ENCODE measurements at places on chromosomes 6 and 20. TPM values are rescaled to one million over a fixed set of nuclear protein-coding genes. Genes with fewer than 3 reads are reported as not detected.

Gene FLRT3
- polyA plus RNA-seq = not detected

- peaks cover 6% of the 10 kb centered on the region for H3K4me1 ChIP-seq
- DNase-seq = no peak
- H3K36me3 ChIP-seq = no peaks in the 10 kb centered on the region
- no peak within 1 kb of the TSS for H3K4me3 ChIP-seq
- no peaks in the 10 kb centered on the region for H3K27me3 ChIP-seq
Observed at GRCh38 chr20:33004141-33004751, at the start of gene SUN5. TSS of gene SUN5 (minus strand) at chr20:33004433. CDS start at chr20:33004340, 93 bp downstream.

DNA sequence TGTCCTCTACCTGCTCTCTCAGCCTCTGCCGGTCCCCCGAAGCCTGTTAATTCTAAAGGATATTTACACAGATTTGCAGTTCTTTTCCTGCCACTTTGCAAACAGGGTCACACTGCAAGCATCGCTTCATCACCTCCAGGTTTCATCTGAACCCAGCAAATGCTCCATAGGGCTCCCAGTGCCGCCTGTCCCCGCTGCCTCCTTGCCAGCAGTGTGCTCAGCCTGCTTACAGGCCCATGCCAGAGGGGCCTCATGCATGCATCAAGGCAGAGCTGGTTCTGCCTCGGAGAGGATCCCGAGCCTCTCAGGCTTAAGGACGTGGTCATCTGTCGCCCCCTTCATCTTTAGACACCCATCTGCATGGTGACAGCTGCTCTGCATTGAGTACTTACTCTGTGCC lies 10.5 kb downstream of the SIRPA start:
- H3K27me3 ChIP-seq = no peaks in the 10 kb centered on the region
- no peaks in the 10 kb centered on the region for H3K4me1 ChIP-seq
- DNase-seq = no peak
- H3K4me3 ChIP-seq = no peak overlapping the region
- H3K36me3 ChIP-seq = peaks cover 83% of the 10 kb centered on the region

DNA sequence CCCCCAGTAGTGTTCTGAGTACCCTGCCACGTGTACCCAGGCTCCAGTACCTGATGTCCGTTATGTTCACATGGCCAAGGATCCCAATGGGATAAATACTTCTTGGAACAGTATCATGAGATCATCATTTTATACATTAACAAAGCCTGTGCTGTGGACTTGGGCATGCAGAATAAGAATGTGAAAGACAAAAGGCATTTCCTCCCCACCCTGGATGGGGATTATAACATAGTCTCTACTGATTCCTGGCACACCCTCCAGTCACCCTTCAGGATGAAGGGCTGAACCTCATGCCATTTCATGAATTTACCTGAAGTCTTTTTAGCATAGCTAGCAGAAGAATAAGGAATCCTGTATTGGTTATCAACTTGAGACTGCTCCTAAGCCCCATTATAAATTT lies 2.8 kb downstream of the TNFRSF21 start:
- peaks cover 27% of the 10 kb centered on the region for H3K27me3 ChIP-seq
- no peaks in the 10 kb centered on the region for H3K36me3 ChIP-seq
- no peak overlapping the region for H3K4me3 ChIP-seq
- no peak overlapping the region for H3K27ac ChIP-seq
- peaks cover 10% of the 10 kb centered on the region for H3K4me1 ChIP-seq
- no peak for DNase-seq

DNA sequence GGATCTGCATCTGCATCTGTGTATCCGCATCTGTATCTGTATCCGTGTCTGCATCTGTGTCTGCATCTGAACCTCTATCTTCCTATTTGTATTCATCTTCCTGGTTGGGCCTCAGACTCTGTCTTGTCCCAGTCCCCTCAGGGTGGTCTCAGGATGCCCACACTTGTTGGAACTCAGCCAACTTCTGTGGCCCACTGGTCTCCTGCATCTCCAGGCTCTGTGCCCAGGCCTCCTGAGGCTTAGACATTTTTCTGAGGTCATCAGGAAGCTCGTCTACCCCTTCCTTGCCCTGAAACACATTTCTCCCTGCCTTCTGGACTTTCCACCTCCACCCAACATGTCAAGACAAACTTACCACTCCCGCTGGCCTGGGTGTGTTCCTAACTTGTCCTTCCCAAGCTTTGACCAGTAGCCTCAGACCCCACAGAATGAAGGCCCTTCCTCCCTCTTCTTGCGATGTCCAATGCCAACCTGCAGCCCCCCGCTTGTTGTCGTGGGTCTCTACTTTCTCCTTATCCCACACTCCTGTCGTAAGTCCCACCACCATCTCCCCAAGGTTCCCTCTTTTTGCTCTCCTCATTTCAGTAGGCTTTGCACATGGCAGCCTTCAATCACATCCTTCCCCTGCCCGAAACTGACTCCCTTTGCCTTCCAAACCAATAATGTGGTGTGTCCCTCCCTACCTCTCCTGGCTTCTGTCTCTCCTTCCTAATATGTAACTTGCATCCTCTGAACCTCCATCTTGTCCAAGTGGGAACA lies 176.5 kb downstream of the DLL1 start:
- no peaks in the 10 kb centered on the region for H3K36me3 ChIP-seq
- no peak overlapping the region for H3K4me3 ChIP-seq
- H3K4me1 ChIP-seq = no peaks in the 10 kb centered on the region
- H3K27me3 ChIP-seq = no peaks in the 10 kb centered on the region
- no peak overlapping the region for H3K27ac ChIP-seq

Gene TMEM170B
- 11.7 TPM for polyA plus RNA-seq

- DNase-seq = no peak
- H3K4me3 ChIP-seq = no peak overlapping the region
- no peak overlapping the region for H3K27ac ChIP-seq
- peaks cover 6% of the 10 kb centered on the region for H3K27me3 ChIP-seq
- no peaks in the 10 kb centered on the region for H3K36me3 ChIP-seq
- H3K4me1 ChIP-seq = no peaks in the 10 kb centered on the region
Observed at GRCh38 chr6:31423550-31423949, 20.2 kb downstream of the MICA start.

Gene NAPB
- 2.4 TPM for polyA plus RNA-seq

- no peak overlapping the region for H3K4me3 ChIP-seq
- H3K36me3 ChIP-seq = no peaks in the 10 kb centered on the region
- DNase-seq = no peak
Observed at GRCh38 chr6:114342086-114342825, 567 bp downstream of the HS3ST5 start.

DNA sequence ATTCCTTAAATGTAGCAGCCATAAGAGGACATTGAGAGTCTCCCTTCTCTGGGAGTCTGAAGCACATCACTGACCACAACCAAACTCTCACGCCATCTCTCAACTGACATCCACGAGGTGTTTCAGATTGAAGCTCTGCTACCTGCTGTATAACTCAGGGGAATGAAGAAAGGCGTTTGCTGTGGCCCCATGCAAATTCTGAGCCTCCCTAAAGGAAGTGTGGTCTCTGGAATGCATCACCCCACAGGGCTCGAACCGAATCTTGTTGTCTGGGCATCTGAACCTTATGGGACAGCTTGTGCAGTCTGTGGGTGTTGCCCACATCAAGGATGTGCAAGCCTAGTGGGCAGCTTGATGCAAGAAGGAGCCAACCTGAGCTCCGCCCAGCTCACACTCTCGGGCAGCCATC lies 10.9 kb downstream of the PMEPA1 start:
- no peaks in the 10 kb centered on the region for H3K36me3 ChIP-seq
- DNase-seq = no peak
- no peak overlapping the region for H3K27ac ChIP-seq

DNA sequence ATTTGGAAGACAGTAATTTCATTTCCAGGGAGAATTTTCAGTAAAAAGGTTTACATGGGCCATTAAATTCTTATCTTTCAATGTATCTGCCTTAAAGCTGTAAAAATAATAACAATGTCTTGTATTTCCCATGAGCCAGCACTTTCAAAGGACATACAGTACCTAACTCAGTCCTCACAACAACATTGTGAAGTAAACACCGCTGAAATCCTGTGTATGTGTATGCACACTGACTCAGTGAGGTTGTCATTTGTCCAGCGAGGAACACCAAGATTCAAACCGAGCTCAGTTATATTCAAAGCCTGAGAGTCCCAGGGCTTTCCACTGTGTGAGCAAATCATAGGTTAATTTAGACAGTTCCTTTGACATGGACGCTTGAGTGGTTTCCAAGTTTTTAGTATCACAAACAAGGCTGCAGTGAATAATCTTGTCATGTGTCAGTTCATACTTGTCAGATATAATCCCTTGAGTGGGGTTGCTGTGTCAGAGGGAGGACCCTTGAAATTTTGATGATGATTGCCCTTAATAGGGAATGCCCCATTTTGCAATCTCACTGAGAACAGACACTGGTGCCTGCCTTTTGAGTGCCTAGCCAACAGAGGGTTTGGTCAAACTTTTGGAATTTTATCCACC lies 50.0 kb upstream of the SLC22A23 start:
- no peaks in the 10 kb centered on the region for H3K27me3 ChIP-seq
- no peaks in the 10 kb centered on the region for H3K36me3 ChIP-seq
- no peaks in the 10 kb centered on the region for H3K4me1 ChIP-seq
- DNase-seq = no peak
- H3K27ac ChIP-seq = no peak overlapping the region
- H3K4me3 ChIP-seq = no peak overlapping the region

DNA sequence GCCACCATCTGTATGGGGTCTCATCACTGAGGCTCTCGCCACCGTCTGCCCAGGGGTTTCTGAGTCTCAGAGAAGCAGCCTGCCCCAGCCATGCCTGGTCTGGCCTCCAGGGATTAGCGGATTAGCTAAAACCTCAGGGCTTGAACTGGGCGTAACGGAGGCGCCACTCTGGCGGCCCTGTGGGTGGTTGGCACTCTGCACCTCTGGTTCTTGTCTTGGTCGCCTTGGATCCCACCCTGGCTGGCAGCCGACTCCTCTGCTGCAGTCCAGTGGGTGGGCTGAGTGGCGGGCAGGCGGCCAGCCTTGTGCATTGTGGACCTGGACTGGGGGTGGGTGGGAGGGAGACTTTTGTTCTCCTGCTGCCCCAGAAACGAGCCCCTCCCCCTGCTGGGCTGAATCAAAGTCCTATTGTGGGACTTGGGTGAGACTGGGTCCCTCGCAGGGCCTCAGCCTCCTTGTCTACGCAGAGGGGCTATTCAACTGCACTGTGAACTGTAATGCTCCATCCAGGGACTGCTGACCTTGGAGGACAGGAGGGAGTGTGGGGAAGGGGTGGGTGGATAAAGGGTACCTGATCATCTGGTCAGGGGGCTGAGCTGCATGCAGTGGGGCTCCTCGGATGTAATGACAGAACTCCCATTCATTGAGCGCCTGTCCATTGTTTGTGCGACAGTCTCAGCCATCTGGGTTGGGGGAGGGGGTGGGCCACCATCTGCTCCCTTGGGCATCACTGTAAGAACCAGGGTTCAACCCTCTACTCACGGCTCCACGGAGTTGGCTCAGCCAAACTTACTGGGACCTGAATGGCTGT lies 23.9 kb downstream of the SUN5 start:
- DNase-seq = no peak
- no peaks in the 10 kb centered on the region for H3K27me3 ChIP-seq
- H3K36me3 ChIP-seq = no peaks in the 10 kb centered on the region

- no peaks in the 10 kb centered on the region for H3K4me1 ChIP-seq
- no peak overlapping the region for H3K4me3 ChIP-seq
- H3K27ac ChIP-seq = no peak overlapping the region
- H3K27me3 ChIP-seq = no peaks in the 10 kb centered on the region
Observed at GRCh38 chr20:15703171-15703911, 869.9 kb downstream of the KIF16B start.

- H3K27me3 ChIP-seq = no peaks in the 10 kb centered on the region
- no peaks in the 10 kb centered on the region for H3K36me3 ChIP-seq
- H3K4me3 ChIP-seq = no peak overlapping the region
- H3K27ac ChIP-seq = no peak overlapping the region
- H3K4me1 ChIP-seq = no peaks in the 10 kb centered on the region
- no peak for DNase-seq
Observed at GRCh38 chr6:134909701-134910592, 40.0 kb downstream of the ALDH8A1 start.

Gene IMPG1
- not detected for polyA plus RNA-seq

- peak; percentile 61 for DNase-seq
- no peak overlapping the region for H3K4me3 ChIP-seq
- H3K4me1 ChIP-seq = peaks cover 9% of the 10 kb centered on the region
- H3K36me3 ChIP-seq = no peaks in the 10 kb centered on the region
- no peak overlapping the region for H3K27ac ChIP-seq
- H3K27me3 ChIP-seq = no peaks in the 10 kb centered on the region
Observed at GRCh38 chr20:44217342-44218092, 6.9 kb upstream of the OSER1 start.

DNA sequence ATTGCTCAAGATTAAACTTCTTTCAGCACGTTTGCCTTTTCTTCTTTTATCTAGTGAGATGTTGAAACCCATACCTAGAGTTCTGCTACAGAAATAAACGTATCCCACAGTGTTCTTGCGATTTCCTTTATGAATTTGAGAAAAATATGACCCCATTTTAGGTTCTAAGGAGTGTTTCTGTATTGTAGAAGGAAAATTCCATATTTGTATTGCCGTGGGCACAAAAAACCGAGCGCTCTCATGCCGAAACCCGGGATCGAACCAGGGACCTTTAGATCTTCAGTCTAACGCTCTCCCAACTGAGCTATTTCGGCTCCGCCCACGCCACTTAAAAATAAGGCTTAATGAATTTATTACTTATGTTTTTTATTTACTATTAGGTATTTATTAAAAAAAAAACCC lies 23.7 kb downstream of the ZNF311 start:
- H3K27ac ChIP-seq = no peak overlapping the region
- peaks cover 49% of the 10 kb centered on the region for H3K4me1 ChIP-seq
- no peaks in the 10 kb centered on the region for H3K36me3 ChIP-seq
- no peaks in the 10 kb centered on the region for H3K27me3 ChIP-seq
- peak overlapping the region; percentile 76 for H3K4me3 ChIP-seq
- DNase-seq = peak; percentile 46

GRCh38 chr20:33791959-33792597 lies 19.1 kb upstream of the CHMP4B start:
- peak; percentile 27 for DNase-seq
- peaks cover 18% of the 10 kb centered on the region for H3K36me3 ChIP-seq
- peaks cover 8% of the 10 kb centered on the region for H3K4me1 ChIP-seq
- no peaks in the 10 kb centered on the region for H3K27me3 ChIP-seq

- no peak overlapping the region for H3K27ac ChIP-seq
- no peaks in the 10 kb centered on the region for H3K36me3 ChIP-seq
- H3K4me1 ChIP-seq = no peaks in the 10 kb centered on the region
- no peak for DNase-seq
- H3K27me3 ChIP-seq = no peaks in the 10 kb centered on the region
Observed at GRCh38 chr6:41408576-41408975, 73.2 kb downstream of the NCR2 start.
